ENCODE measurements at places on chromosomes 16 and 17. TPM values are rescaled to one million over a fixed set of nuclear protein-coding genes. Genes with fewer than 3 reads are reported as not detected.

KCNJ12 gene
- total RNA-seq: 1.7 TPM

DNA sequence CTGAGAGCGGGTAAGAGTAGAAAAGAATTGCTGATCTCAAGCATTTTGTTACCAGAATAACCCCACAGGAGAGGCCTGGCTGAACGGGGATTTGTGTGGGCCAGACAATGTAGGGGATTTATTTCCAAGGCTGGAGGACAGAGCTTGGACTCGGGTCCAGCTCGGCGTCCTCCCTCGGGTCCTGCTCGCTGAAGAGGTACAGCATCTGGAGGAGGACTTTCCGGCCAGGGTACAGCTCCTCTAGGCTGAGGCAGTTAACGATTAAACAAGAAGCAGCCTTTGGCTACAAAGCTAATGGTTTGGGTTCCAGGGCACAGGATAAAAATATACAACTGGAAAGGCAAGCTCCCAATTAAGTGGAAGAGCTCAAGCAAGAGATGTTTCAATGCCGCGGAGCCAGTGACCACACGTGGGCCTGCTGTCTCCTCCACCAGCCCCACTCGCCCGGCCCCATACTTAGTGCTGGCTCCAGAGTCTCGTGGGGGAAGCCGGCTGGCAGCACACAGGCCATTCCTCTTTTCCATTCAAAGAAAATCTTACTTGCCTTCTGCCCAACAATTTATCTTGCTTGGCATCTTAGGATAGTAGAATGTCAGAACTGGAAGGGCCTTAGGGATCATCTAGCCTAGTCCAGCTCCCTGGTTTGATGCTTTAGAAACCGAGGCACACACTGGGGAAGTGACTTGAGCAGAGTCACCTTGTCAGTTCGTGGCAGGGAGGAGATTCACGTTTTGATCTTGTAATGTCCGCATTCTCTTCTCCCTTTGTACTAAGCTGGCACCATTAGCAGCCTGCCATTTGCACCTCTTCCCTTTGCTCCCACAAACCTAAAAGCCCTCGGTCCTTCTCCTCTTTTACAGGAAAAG lies 85.9 kb upstream of the TBX2 start:
- no peak for DNase-seq

DNA sequence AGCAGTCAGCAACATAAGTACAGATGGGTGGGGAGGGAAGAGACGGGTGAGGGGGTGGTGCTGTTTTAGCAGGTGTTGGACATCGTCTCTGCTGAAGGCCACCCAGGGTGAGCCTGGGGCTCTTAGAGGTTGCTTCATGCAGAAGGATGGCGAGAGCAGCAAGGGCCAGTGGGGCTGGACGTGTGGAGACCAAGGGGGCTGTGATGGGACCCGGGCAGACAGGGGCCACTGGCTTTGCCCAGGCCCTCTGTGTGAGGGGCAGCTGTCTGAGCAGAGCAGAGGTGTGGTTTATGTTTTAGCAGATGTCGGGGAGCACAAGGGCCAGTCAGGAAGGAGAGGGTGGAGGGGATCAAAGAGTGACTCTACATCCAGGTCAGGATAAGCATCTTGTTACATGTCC lies 4.8 kb downstream of the NARF start:
- no peak for DNase-seq

TMEM94 gene
- 29.7 TPM for total RNA-seq

- no peak for DNase-seq
These were observed 2.4 kb upstream of the CDH16 start for GRCh38 chr16:66920924-66921680.

CCL11 gene
- not detected for total RNA-seq

GRCh38 chr17:51740531-51740930 lies 418.0 kb downstream of the CA10 start:
- DNase-seq: no peak

SPATA2L gene
- 22.7 TPM for total RNA-seq

GRCh38 chr17:83110735-83111134 lies 31.3 kb downstream of the METRNL start:
- peak; percentile 64 for DNase-seq

- no peak for DNase-seq
These were observed 91.5 kb downstream of the HS3ST4 start for GRCh38 chr16:25783226-25783625.
